ENCODE measurements at places on chromosomes 11 and 22. TPM values are rescaled to one million over a fixed set of nuclear protein-coding genes. Genes with fewer than 3 reads are reported as not detected.
A peak's percentile ranks its signal among the peaks of the same experiment; 100 is the strongest.

DNA sequence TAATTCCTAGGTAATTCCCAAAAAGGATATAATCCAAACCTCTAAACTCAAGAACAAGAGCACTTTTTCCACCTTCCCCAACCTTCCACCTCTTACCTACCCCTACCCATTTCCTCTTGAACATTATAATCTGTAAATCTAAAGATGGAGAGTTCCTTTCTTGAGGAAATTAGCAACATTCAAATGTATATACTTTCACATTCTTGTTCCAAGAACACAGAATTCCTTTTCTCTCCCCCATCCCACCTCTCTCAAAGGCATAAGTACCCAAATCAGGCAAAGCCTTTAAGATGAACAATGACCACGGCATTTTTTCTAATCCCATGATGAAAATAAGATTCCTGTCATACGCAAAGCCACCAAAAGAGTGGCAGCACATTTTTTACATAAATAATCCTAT lies 18.3 kb downstream of the RRAS2 start:
- DNase-seq = no peak
- H3K27ac ChIP-seq = no peak overlapping the region
- no peaks in the 10 kb centered on the region for H3K27me3 ChIP-seq

- peaks cover 27% of the 10 kb centered on the region for H3K36me3 ChIP-seq
- H3K4me3 ChIP-seq = peak overlapping the region; percentile 81
- peaks cover 53% of the 10 kb centered on the region for H3K4me1 ChIP-seq
- peak; percentile 50 for DNase-seq
- H3K27ac ChIP-seq = no peak overlapping the region
Observed at GRCh38 chr11:108224911-108225786, 2.3 kb downstream of the ATM start.

DNA sequence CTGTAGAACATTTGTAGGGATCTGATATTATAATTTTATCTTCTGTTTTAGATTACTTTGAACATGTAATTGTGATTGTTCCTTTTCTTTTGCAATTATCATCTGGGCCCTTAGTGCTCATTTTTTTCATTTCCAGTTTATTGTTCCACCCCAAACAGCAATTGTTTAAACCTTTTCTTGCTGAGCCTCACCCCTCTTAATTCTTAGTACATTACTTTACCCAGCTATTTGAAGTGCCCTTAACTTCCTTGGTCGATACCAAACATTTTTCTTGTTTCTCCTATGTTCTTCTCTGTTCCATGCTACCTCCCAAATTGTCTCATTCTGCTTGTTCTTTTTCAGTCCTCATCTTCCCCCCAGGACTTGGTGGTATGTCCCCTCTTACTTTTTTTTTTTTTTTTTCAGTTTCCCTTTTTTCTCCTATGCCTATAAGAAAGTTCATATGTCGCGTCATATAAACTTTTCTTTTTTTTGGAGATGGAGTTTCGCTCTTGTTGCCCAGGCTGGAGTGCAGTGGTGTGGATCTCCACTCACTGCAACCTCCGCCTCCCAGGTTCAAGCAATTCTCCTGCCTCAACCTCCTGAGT lies 3.5 kb downstream of the CUL5 start:
- DNase-seq = no peak
- peaks cover 13% of the 10 kb centered on the region for H3K4me1 ChIP-seq
- no peak overlapping the region for H3K27ac ChIP-seq
- no peaks in the 10 kb centered on the region for H3K36me3 ChIP-seq

DNA sequence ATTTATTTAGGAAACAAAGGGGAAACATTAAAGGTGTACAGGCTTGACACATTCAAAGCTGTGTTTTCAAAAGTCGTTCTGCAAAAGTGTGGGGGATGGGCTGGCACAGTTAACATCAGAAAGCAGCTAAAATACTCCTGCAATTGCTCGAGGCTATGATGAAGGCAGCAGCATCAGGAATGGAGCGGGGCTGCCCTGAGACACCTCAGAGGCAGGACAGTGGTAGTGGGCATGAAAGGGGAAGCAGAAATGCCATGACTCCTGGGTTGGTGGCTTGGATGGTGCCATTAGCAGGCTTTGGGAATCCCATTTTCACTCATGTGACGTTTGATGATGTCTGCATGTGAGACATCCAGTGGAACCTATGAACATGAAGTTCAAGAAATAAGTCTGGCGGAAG lies 646 bp downstream of the NCAPD3 start:
- H3K4me3 ChIP-seq = peak overlapping the region; percentile 94
- H3K36me3 ChIP-seq = peaks cover 20% of the 10 kb centered on the region

DNA sequence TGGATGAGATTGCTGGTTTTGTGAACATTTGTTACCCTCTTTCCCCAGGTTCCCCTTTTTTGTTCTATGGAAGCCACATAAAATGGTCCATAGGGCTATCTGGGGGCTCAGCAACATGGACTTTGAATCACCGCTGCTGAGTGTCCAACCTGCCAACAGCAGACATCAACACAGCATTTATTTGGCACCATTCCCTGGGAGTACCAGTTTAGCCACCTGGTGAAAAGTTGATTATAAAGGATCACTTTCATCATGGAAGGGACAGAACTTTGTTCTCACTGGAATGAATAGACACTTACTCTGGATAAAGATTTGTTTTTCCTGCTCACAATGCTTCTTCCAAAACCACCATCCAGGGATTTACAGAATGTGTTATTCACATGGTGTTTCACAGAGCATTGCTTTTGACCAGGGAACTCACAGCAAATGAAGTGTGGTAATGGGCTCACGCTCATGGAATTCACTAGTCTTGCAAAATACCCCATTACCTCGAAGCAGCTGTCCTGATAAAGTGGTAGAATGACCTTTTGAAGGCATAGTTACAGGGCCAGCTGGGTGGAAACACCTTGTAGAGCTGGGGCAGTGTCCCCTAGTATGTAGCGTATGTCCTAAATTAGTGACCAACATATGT lies 43.9 kb downstream of the ADM start:
- H3K27ac ChIP-seq = no peak overlapping the region
- peaks cover 14% of the 10 kb centered on the region for H3K4me1 ChIP-seq
- H3K27me3 ChIP-seq = no peaks in the 10 kb centered on the region
- DNase-seq = no peak

- DNase-seq = no peak
- H3K4me3 ChIP-seq = no peak overlapping the region
- no peaks in the 10 kb centered on the region for H3K4me1 ChIP-seq
- H3K27me3 ChIP-seq = no peaks in the 10 kb centered on the region
Observed at GRCh38 chr11:126834149-126834548, 166.4 kb downstream of the KIRREL3 start.

- H3K4me3 ChIP-seq = no peak overlapping the region
- no peaks in the 10 kb centered on the region for H3K36me3 ChIP-seq
- H3K27me3 ChIP-seq = peaks cover 4% of the 10 kb centered on the region
- no peak overlapping the region for H3K27ac ChIP-seq
- H3K4me1 ChIP-seq = no peaks in the 10 kb centered on the region
Observed at GRCh38 chr11:11798586-11799438, 43.0 kb upstream of the USP47 start.

- no peak overlapping the region for H3K27ac ChIP-seq
- H3K4me1 ChIP-seq = no peaks in the 10 kb centered on the region
- no peak for DNase-seq
- no peaks in the 10 kb centered on the region for H3K27me3 ChIP-seq
Observed at GRCh38 chr22:25941365-25941960, 199.5 kb downstream of the MYO18B start.

- no peaks in the 10 kb centered on the region for H3K36me3 ChIP-seq
- H3K27ac ChIP-seq = peak overlapping the region; percentile 14
- H3K4me1 ChIP-seq = peaks cover 39% of the 10 kb centered on the region
- H3K27me3 ChIP-seq = no peaks in the 10 kb centered on the region
Observed at GRCh38 chr22:31295831-31296657, 3.8 kb upstream of the PIK3IP1 start.

- no peak for DNase-seq
- no peak overlapping the region for H3K4me3 ChIP-seq
- peaks cover 11% of the 10 kb centered on the region for H3K4me1 ChIP-seq
- peaks cover 73% of the 10 kb centered on the region for H3K36me3 ChIP-seq
Observed at GRCh38 chr22:42842658-42843370, 14.3 kb downstream of the ARFGAP3 start.

DNA sequence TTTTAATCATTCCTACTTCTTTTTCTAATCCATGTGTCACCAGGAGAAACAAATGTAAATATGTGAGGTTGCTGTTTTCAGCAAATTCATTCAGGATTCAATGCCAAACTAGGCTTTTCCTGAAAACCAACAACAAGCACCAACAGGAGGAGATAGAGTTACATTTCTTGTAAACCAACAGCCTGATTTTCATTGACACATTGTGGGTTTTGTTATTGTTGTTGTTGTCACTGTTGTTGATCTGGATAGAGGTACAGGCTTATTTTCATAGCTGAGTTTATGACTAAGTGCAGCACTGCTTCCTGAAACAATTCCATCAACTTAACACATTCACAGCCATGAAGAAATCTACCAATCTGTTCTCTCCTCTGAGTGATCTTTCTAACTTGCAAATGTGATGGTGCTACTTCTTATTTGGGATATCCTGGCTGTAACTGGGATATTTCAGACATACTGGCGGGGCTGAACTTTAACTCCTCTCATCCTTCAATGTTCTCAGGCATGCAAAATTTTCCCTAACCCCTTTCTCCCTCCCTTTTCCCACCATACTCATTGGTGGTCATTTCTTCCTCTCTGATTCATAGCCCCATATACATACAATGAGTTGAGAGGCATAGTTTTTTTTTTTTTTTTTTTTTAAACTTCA lies 65.5 kb downstream of the ME3 start:
- peaks cover 16% of the 10 kb centered on the region for H3K4me1 ChIP-seq
- no peaks in the 10 kb centered on the region for H3K27me3 ChIP-seq
- DNase-seq = no peak
- H3K36me3 ChIP-seq = no peaks in the 10 kb centered on the region

DNA sequence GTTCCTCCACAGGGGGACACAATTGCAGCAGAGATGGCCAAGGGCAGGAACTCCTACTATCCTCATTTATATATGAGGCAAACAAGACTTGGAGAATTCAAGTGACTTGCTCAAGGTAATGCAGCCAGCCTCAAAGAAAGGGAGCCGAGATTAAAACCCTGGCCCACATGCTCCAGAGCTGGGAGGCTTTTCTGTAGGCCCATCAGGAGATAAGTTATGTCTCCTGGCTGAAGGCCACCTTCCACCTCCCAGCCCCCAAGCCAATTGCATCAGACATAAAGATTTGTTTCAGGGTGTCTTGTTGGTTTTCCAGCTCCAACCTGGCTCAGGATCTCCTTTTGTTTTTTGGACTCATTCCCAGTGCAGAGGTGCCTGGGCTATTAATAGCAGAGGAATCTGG lies 59.5 kb downstream of the SMIM38 start:
- peak; percentile 9 for DNase-seq
- no peaks in the 10 kb centered on the region for H3K27me3 ChIP-seq
- no peaks in the 10 kb centered on the region for H3K36me3 ChIP-seq
- no peak overlapping the region for H3K27ac ChIP-seq
- peaks cover 4% of the 10 kb centered on the region for H3K4me1 ChIP-seq

- no peak overlapping the region for H3K27ac ChIP-seq
- peaks cover 33% of the 10 kb centered on the region for H3K27me3 ChIP-seq
- peak; percentile 13 for DNase-seq
- no peaks in the 10 kb centered on the region for H3K4me1 ChIP-seq
- H3K36me3 ChIP-seq = no peaks in the 10 kb centered on the region
Observed at GRCh38 chr22:50684986-50685385, 12.4 kb downstream of the SHANK3 start.

- H3K4me1 ChIP-seq = peaks cover 49% of the 10 kb centered on the region
- peaks cover 36% of the 10 kb centered on the region for H3K36me3 ChIP-seq
- peak overlapping the region; percentile 81 for H3K4me3 ChIP-seq
- DNase-seq = no peak
- no peaks in the 10 kb centered on the region for H3K27me3 ChIP-seq
Observed at GRCh38 chr22:28773461-28773867, 969 bp downstream of the CCDC117 start.

DNA sequence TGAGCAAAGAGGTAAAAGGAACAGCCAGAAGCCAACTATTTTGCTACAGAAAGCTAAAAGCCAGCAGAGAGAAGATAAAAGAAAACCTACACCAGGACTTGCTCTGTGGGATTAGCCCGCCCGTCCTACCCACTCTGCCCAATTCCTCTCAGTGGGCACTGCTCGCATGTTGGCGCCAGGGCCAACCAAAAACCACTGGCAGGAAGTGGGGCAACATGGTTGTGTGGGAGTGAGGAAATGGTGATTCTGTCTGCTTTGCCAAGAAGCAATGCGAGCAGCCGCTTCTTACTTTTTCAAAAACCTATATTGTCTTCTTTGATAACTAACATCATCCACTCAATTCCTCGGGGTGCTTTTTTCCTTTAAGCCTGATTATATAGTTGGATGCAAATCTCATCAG lies 14.2 kb upstream of the APOA1 start:
- H3K36me3 ChIP-seq = peaks cover 19% of the 10 kb centered on the region
- peaks cover 28% of the 10 kb centered on the region for H3K4me1 ChIP-seq
- no peaks in the 10 kb centered on the region for H3K27me3 ChIP-seq
- no peak for DNase-seq

- H3K27me3 ChIP-seq = no peaks in the 10 kb centered on the region
- H3K27ac ChIP-seq = no peak overlapping the region
- H3K4me3 ChIP-seq = no peak overlapping the region
- no peak for DNase-seq
- peaks cover 92% of the 10 kb centered on the region for H3K36me3 ChIP-seq
Observed at GRCh38 chr11:66231561-66231960, 36.9 kb upstream of the RAB1B start.

GRCh38 chr11:1117992-1118391 lies 39.8 kb upstream of the MUC5AC start:
- no peak overlapping the region for H3K27ac ChIP-seq
- H3K4me3 ChIP-seq = no peak overlapping the region
- no peak for DNase-seq

- H3K4me1 ChIP-seq = no peaks in the 10 kb centered on the region
- H3K4me3 ChIP-seq = no peak overlapping the region
- peaks cover 5% of the 10 kb centered on the region for H3K27me3 ChIP-seq
- H3K36me3 ChIP-seq = no peaks in the 10 kb centered on the region
- H3K27ac ChIP-seq = no peak overlapping the region
Observed at GRCh38 chr11:102989379-102990047, 34.0 kb upstream of the MMP13 start.

DNA sequence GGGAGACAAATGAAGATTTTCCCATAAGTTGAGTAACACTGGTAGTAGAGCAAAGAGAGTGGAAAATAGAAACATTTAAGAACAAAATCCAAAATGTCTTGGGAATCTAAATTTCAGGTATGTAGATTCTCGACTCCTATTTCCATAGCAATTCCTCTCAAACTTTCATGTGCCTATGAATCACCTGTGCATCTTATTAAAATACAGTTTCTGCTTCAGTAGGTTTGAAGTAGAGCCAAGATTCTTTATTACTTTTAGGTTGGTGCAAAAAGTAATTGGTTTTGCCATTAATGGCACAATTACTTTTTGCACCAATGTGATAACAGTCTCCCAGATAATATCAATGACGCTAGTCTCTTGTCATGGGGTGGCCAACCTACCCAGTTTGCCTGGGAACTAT lies 115.3 kb upstream of the SLC5A12 start:
- no peak for DNase-seq
- no peaks in the 10 kb centered on the region for H3K36me3 ChIP-seq
- H3K27me3 ChIP-seq = no peaks in the 10 kb centered on the region

GRCh38 chr11:45852712-45853101 lies 5.4 kb downstream of the CRY2 start:
- peaks cover 28% of the 10 kb centered on the region for H3K36me3 ChIP-seq
- H3K27me3 ChIP-seq = no peaks in the 10 kb centered on the region
- no peak for DNase-seq

The IGLL1 gene
- not detected for total RNA-seq

The DBX1 gene
- not detected for total RNA-seq

The SCARF2 gene
- 0.89 TPM for total RNA-seq

The WNT11 gene
- total RNA-seq = 96.7 TPM

The TRIM34 gene
- total RNA-seq = not detected

The CABP2 gene
- not detected for total RNA-seq

The C11orf71 gene
- 10.1 TPM for total RNA-seq

All from stomach (tissue), 19 donors.